Hematopoietic multipotent progenitor cell treated with erythropoietin and hydrocortisone succinate and interleukin-3 and kit ligand, for 17 days (in vitro differentiated cells): ENCODE measurements at places on chromosomes 4 and X.

GRCh38 chr4:6732441-6733357, 16.7 kb downstream of the BLOC1S4 start:
- peak; percentile 96 for DNase-seq

DNA sequence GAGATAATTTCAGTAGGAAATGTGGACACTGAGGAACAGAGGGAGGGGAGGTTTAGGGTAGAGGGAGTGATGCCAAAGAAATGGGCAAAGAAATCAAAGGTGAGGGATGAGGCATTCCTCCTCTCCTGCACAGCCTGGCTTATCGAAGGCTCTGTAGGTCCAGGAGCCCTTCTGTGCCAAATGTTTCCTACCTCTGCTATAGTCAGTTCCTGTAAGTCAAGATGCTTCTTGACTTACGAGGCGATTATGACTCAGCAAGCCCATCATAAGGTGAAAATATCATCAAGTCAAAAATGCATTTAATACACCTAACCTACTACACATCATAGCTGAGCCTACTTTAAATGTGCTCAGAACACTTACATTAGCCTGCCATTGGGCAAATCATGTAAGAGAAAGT, 60.0 kb upstream of the ARHGAP24 start:
- no peak for DNase-seq

DNA sequence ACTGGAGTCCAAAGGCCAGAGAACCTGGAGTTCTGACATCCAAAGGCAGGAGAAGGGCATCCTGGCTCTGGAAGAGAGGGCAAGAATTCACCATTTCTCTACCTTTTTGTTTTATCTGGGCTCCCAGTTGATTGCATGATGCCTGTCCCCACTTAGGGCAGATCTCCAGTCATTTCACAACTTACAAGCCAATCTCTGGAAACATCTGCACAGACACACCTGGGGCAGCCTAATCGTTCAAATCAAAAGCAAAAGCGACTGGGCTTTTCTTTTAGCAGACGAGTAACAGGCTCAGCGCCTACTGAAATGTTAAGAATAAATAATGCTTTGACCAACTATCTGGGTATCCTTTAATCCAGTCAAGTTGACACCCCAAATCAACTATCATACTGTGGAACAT, 136.0 kb upstream of the NPY2R start:
- no peak for DNase-seq

GRCh38 chr4:46277165-46277951, 112.6 kb downstream of the GABRA2 start:
- DNase-seq, result no peak
